ENCODE measurements at places on chromosomes 11 and 22.

DNA sequence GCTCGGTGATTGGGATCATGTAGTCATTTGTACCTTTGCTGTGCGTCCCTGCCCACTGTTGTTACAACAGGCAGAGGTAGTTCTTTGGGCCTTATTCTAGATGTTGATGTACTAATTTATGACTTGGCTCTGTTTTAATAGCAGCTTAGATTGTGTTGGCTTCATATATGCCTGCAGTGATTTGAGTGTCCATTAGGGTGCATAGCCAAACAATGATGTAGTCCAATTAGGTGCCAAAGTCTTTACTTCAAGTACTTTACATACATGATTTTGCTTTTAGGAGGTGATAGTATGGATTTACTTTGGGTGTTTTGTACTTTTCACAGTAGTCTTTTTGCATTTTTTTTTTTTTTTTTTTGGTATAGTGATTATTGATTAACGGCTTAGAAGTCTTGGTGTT, 46.4 kb downstream of the PPP6R3 start:
- DNase-seq: no peak

DNA sequence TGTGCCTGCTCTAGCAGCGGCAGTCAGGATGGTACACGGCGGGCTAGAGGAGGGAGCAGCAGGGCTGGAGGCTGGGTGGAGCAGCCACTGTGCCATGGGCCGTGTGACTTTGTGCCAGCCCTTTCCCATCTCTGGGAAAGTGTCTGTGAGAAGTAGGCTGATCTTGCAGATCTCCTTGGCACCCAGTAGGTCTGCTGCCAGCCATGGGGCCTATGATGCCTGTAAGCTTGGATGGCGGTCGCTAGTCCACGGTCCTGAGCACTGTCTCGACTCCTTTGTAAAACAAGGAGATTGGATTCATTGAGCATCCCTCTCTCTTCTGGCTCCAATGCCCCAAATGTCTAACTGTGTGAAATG, 22.6 kb downstream of the AMPD3 start:
- DNase-seq: no peak

DNA sequence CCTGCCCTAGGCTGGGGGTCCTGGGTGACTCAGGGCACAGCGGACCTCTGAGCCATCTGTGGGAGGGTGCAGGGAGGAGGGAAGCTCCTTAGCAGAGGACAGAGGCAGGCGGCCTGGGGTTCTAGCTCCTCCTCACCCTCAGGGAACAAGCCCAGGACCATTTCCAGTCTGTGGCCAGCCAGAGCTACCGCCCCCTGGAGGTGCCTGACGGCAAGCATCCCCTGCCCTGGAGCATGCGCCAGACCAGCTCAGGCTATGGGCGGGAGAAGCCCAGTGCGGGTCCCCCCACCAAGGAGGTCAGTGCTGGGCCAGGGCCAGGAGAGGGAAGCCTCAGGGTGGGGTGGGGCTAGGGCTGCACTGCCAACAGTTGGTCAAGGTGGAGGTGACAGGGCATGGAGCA, 26.0 kb upstream of the LRRC10B start:
- DNase-seq: no peak

GRCh38 chr11:125916683-125917347, 12.5 kb downstream of the DDX25 start:
- no peak for DNase-seq

DNA sequence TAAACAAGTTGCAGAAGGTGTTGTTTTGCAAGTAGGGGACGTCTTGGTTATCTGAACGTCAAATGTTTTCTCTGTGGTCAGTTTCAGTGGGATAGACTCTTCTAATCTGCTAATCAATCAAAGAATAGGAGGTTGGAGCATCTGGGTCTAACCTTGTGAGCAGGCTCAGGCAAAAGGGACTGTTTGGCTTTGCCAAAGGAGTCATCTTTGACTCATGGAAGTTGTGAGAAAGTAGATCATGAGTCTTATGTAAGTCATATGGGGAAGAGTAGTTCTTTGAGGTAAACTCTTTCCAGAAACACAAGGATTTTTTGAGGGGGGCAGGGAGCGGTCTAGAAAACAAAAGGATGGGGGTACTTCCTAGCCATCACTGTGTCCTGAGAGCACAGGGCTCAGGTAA, 27.1 kb upstream of the TOP3B start:
- peak; percentile 15 for DNase-seq
